CD4-positive, alpha-beta memory T cell (primary cell): ENCODE measurements at places on chromosomes 2 and 18.

DNA sequence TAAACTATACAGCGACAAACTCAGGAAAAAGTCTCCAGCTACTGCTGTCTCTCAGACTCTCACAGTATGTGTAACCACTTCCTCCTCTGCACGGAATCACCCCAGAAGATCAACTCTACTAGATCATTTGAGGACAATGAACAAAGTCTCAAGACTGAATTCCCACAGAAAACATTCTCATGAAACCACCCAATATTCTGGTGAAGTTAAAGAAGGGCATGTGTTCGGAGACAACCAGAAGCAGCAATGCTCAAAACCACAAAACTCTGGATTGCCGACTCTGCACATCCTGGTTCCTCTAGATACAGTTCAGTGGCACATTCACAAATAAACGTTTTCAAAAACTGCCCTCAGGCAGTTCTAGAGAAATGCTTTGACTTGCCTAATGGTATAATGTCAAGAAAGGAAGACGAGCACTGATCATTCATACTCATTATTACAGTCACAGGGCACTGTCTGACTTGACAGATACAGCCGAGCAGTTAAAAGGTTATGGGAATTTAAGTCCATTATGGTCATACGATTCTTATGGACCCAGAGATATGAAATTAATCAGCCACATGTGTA, 91.9 kb upstream of the STK17B start:
- DNase-seq: peak; percentile 82

- no peak for DNase-seq
Observed at GRCh38 chr2:9033385-9034168, 30.1 kb upstream of the MBOAT2 start.

- DNase-seq: no peak
Observed at GRCh38 chr18:8814206-8814605, 108.8 kb downstream of the MTCL1 start.

DNA sequence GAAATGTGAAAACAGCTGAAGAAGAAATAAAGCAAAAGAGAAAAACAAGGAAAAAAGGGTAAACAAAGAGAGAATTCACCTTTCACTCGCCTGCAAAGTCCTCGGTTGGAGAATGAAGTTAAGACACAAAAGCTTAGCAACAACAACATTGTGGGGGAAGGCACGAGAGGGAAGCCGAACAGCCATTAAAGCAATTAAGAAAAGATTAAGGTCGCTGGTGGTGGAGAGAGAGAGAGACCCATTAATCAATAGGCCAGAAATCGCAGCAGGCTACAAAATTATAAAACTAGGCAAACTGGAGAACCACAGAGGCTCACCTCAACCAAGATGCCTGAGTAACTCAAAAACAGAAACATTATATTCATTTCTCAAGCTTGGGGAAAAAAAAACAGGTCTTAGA, 120.0 kb upstream of the SIX3 start:
- DNase-seq: no peak

GRCh38 chr2:150212722-150213171, 274.7 kb downstream of the RND3 start:
- DNase-seq: no peak

- no peak for DNase-seq
Observed at GRCh38 chr18:9828506-9829396, 57.0 kb upstream of the TXNDC2 start.

DNA sequence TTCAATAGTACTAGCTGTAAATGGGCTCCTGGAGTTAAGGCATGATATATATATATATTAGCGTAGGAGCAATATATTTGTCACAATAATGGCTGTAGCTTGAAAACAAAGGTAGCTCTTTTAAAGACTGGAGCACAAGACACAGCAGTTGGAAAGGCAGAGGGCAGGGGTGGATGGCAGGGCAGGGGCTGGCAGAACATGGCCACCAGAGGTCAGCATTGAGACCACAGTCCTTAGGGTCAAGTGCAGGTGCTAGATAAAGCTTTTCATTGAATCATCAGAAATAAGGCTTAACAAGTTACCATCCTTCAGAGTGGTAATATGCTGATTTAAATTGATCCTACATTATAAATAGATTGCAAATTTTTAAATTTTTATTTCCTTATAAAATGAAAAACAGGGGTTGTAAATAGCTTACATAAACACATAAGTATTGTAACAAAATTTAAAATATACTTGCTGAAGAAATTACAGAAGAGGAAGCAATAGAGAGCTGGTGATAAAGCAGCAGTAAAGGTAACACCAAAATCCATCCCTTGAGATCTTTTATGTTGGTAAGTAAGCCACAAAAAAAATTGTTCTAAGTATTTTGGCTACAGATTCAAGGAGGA, 161.2 kb upstream of the PIEZO2 start:
- DNase-seq: no peak

DNA sequence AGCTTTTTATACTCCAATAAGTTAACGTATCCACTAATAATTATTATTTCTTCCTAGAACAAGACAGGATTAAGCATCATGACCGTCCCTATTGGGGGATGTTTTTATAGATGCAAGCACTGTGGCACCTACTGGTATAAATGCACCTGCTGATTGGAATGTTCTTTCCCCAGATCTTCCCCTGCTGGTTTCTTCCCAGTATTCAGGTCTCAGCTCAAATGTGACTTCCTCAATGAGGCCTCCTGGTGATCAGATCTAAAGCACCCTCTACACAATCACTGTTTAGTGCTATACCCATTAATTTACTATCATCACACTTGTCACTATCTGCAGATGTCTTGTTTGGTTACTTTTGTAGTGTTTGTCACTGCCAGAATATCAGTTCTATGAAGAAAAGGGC, 3.9 kb upstream of the TYMS start:
- no peak for DNase-seq

DNA sequence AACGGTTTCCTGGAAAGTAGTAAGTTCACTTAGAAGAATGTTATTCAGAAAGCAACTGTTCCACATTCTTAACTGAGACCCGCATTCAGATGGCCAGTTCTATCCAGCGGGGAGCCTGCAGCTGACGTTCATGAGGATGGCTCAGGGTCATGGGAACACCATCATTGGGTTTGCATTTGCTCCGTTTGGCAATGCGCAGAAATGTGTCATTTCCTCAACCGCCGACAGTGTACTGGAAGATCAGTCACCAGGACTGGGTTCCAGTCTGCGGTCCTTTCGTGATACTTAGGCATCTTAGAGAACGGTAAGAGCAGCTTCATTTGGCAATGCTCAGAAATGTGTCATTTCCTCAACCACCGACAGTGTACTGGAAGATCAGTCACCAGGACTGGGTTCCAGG, 104.0 kb downstream of the DNER start:
- DNase-seq: no peak

DNA sequence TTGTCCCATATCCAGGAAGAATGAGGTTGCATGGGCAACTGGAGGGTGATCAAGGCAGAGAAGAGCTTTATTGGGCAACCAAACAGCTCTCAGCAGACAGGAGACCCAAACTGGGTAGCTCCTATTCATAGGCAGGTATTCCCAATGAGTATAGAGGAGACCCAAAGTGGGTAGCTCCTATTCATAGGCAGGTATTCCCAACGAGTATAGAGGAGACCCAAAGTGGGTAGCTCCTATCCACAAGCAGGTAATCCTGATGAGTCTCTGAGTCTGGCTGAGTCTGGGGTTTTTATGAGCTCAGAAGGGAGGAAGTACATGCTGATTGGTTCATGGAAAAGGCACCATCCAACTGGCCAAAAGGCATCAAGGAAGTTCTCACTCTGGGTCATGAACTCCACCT, 5.3 kb upstream of the GORASP2 start:
- no peak for DNase-seq

DNA sequence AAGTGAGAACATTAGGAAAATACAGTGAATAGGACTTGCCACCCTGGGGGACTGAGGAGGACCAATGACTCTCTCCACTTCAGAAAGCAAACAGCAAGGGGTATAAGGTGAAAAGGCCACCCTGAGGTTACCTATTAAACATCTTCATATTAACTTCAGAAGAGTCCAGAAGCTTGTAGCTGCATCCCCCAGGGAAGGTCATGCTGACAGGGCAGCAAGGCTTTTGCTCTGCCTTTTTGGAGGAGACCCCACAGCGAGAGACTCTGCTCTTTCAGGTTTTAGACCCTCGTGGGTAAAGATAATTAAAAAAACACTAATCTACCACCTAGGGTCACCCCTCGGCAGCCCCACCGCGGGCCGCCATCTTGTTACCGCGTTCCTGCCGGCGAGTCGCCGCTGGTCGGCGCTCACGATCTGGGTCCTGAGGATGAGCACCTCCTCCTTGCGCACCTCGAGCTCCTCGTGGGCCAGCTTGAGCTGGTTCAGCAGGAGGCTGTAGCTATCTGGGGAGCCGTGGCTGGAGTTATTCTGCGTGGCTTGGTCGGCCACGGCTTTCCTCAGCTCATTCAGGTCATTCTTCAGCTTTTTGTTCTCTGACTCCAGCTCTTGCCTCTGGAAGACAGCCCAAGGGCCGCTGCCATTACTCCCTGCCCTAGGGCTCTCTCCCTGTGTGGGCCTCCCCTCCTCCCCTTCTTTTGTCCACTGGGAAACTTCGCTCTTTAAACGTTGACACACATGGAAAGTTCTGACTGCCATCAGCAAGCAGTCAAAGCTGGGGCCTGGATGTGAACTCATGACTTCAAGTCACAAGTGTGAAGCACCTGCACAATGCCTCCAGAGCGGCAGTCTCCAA, 50.7 kb upstream of the ACAA2 start:
- DNase-seq: no peak

- DNase-seq: no peak
Observed at GRCh38 chr2:205212357-205212756, 469.9 kb upstream of the NRP2 start.

DNA sequence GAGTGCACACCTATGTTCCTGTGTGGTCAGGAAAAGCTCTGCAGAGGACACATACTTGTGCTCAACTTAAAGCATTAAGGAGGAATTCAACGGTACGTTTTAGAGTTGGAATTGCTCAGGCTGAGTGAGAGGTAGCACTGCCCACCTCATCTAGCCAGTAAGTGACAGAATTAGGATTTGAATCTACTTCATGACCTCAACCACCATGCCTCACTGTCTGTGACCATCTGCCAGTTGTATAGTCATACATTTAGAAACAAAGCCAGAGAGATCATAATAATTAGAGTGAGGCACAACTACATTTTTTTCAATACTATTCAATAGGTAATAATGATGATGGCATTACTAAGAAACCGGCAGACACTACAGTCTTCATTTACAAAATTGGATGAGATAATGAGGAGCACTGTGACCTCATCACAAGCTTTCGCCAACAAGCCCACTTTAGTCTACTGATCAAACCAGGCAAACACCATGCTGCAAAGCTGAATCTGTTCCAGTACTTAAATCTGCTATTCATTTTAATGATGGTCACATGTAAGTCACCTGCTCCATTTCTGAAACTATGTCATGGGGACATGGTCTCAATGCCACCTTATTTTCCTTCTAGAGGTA, 1018.4 kb downstream of the TMEM182 start:
- no peak for DNase-seq

GRCh38 chr2:56102866-56103265, 80.9 kb upstream of the CCDC85A start:
- no peak for DNase-seq

GRCh38 chr2:195498176-195498575, 158.8 kb upstream of the SLC39A10 start:
- DNase-seq: peak; percentile 66

DNA sequence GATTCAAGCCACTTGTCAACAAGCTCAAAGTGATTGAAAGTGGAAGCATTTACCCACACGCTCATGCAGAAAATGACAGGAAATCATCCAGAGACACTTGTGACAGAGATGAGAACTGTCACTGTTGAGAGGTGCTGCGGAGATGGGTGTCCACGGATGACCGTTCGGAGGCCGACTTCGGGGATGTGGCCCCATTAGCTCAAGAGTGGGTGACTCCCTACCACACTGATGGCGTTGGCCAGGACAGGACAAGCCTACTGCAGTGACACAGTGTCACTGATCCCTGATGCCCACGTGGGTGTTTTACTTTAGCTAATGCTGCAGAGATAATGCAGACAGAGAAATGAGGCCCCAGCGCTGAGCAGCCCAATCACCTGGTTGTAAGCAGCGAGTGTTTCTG, 81.5 kb upstream of the YWHAQ start:
- no peak for DNase-seq

DNA sequence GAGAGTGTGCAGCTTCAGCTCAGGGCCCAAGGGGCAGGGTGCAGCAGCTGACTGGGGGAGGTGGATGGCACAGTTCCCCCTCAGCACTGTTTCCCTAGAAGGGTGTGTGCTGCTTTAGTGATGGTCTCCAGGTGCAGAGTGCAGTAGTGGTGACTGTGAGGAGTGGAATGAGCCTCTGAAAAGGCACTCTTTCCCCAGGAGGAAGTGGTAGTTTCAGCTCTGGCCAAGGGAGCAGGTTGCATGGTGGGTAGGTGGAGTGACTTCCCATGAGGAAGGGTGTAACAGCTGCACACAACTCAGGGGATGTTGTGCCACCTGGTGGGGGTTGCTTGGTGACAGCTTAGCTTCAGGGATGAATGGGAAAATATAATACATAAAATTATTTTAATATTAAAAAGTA, 251.5 kb upstream of the NXPH2 start:
- DNase-seq: no peak

- DNase-seq: no peak
Observed at GRCh38 chr2:138676619-138677021, 103.6 kb downstream of the NXPH2 start.

GRCh38 chr2:100982431-100982861, 19.6 kb upstream of the RPL31 start:
- no peak for DNase-seq

DNA sequence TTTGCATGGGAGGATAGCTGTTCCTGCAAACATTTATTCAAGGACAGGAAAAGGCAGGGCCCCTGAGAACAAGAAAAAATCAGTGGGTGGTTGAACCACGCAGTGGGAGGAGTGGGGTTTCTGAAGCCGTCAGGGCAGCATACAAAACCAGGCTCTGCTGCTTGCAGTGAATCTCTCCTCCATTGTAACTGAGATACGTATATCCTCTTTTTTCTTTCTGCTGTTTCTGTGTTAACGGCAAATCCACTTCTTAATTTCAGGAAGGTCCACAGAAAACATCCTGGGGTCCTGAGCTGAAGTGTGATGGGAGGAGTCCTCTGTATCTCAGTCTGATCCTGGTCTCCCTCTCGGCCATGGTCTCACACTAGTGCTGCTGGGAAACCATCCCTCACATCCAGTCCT, 27.2 kb upstream of the KCNF1 start:
- no peak for DNase-seq

DNA sequence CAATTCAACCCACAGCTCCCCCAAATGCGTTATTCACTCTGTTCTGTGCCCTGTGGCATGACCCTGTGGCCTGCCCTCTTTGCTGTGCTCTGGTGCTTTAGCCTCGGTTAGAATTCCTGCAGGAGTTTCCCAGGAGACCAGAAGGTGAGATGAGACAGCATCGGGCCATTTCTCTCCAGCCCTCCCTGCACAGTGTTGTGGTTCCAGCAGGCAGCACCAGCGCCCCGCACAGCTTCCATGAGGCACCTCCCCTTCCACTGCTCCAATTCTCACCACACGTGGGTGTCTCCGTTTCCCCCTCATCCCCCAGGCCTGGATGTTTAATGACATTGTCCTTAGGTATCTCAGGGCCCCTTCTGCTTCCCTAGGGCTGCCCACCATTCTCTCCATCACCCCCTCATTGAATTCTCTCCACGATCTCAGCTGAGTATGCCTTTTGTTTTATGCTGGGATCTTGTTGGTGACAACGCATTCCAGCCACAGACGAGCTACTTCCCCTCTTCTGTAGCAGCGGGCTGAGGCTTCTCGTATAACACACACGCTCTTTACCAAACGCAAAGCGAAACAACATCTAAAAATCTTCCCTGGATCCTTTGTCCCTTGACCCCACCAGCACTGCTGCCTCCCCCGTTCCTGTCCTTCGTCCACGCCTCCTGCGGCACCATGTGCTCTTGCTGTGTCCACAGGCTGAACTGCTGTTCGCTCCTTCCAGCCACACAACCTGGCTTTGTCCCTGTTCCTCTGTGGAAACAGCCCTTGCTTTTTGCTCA, 35.1 kb downstream of the ACKR3 start:
- DNase-seq: no peak
